Uterus (tissue), 4 donors: ENCODE measurements at places on chromosomes 16 and 17. TPM values are rescaled to one million over a fixed set of nuclear protein-coding genes. Genes with fewer than 3 reads are reported as not detected.

TIMP2 gene
- 119 TPM for total RNA-seq

TERB1 gene
- total RNA-seq = 0.83 TPM

CCL16 gene
- total RNA-seq = not detected

PPY gene
- not detected for total RNA-seq

- no peak for DNase-seq
- peaks cover 5% of the 10 kb centered on the region for H3K4me1 ChIP-seq
- H3K36me3 ChIP-seq = no peaks in the 10 kb centered on the region
- H3K27me3 ChIP-seq = no peaks in the 10 kb centered on the region
These were observed 771 bp downstream of the MSRB1 start for GRCh38 chr16:1942047-1942809.

DNA sequence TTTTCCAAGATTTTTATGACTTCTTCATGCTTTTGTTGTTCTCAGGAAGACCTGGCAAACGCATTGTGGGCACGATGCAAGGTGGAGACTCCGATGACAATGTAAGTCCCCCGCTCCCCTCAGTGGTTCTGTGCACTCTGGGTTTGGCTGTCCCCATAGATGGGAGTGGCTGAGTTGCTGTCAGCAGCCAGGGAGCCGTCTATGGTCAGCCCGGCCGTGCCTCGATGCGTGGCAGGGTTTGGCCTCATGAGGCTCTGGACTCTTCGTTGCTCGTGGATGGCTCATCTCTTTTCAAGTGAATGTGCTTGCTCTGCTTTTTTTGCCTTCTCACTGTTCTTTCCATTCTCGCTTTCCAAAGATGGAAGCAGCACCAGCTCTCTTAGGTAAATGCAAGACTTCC is 31.9 kb downstream of the CLUAP1 start:
- no peaks in the 10 kb centered on the region for H3K36me3 ChIP-seq
- no peaks in the 10 kb centered on the region for H3K27me3 ChIP-seq
- no peaks in the 10 kb centered on the region for H3K4me1 ChIP-seq
- H3K27ac ChIP-seq = no peak overlapping the region

DNA sequence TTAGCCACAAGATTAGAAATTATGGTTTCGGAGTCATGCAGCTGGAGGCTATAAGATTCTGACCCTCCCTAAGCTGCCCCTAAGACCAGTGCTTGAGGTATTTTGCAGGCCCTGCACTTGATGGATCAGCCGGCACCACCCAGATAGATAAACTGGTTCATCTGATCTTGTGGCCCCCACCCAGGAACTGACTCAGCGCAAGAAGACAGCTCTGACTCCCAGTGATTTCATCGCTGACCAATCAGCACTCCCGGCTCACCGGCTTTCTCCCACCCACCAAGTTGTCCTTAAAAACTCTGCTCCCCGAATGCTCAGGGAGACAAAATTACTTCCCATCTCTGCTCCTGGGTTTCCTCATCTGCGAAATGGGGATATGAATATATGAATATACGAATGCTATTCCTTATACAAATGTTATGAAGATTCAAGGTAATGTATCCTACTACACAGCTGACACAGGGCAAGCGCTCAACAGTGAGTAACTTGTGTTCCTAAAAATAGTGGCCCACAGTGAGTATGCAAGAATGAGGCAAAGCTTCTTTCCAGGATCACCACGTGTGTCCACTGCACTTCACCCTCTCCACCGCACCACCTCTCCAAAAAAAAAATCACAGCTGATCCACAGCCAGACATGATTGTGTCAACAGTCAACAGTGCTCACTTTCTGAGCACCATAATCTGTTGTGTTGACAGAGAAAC is 33.3 kb upstream of the C16orf82 start:
- no peaks in the 10 kb centered on the region for H3K4me1 ChIP-seq
- DNase-seq = no peak
- H3K36me3 ChIP-seq = no peaks in the 10 kb centered on the region
- H3K4me3 ChIP-seq = no peak overlapping the region
- no peak overlapping the region for H3K27ac ChIP-seq

GRCh38 chr17:81950501-81950900 is 3.5 kb upstream of the MYADML2 start:
- no peaks in the 10 kb centered on the region for H3K36me3 ChIP-seq
- H3K4me1 ChIP-seq = no peaks in the 10 kb centered on the region
- no peak overlapping the region for H3K4me3 ChIP-seq
- H3K27ac ChIP-seq = no peak overlapping the region
- no peaks in the 10 kb centered on the region for H3K27me3 ChIP-seq

GRCh38 chr17:57441270-57441600 is 184.9 kb downstream of the MSI2 start:
- H3K36me3 ChIP-seq = no peaks in the 10 kb centered on the region
- peaks cover 4% of the 10 kb centered on the region for H3K4me1 ChIP-seq
- no peak overlapping the region for H3K4me3 ChIP-seq
- no peaks in the 10 kb centered on the region for H3K27me3 ChIP-seq
- no peak for DNase-seq
- no peak overlapping the region for H3K27ac ChIP-seq

GRCh38 chr16:88907768-88908167 is 41.3 kb upstream of the PABPN1L start:
- DNase-seq = no peak
- H3K27ac ChIP-seq = no peak overlapping the region
- no peaks in the 10 kb centered on the region for H3K27me3 ChIP-seq
- no peaks in the 10 kb centered on the region for H3K4me1 ChIP-seq
- no peaks in the 10 kb centered on the region for H3K36me3 ChIP-seq

GRCh38 chr16:73204359-73205152 is 156.6 kb upstream of the ZFHX3 start:
- no peak overlapping the region for H3K4me3 ChIP-seq
- no peak for DNase-seq
- no peaks in the 10 kb centered on the region for H3K4me1 ChIP-seq
- H3K27me3 ChIP-seq = no peaks in the 10 kb centered on the region

DNA sequence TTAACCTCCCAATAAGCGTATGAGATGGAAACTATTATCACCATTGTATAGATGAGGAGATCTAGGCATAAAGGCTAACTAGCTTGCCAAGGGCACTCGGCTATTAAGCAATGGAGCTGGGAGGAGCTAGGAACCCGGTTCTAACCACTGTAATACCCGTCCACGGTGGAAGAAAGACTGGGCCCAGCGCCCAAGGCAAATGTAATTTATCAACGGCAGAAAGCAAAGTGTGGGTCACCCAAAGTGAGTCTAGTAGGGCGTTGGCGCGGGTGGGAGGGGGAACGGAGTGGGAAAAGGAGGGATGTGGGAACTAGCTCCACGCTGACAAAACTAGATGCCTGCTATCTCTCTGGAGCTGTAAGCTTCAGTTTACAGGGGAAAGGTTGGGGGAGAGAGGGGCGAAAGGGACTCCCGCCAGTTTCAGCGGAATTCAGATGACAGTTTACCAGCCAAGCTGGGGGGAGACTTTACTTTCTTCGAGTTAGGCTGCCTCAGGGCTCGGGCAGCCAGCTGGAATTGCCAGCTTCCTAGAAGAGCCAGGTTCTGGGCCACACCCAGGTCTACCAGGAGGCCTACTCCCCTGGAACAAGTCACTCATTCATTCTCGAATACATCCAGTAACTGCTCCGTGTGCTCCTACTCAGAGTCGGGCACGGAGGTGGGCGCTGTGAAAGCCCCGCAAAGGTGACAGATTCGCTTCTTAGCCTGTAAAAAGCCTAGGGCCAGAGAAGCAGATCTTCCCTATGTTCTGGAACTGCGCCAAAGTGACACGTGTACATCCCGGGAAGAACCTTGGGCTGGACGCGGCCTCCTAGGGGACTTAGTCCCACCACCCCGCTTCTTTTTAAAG is 837 bp downstream of the LRRC59 start:
- H3K27me3 ChIP-seq = no peaks in the 10 kb centered on the region
- DNase-seq = peak; percentile 42
- peak overlapping the region; percentile 93 for H3K4me3 ChIP-seq
- peak overlapping the region; percentile 82 for H3K27ac ChIP-seq

GRCh38 chr16:15574614-15574948 is 68.4 kb downstream of the MARF1 start:
- no peaks in the 10 kb centered on the region for H3K36me3 ChIP-seq

DNA sequence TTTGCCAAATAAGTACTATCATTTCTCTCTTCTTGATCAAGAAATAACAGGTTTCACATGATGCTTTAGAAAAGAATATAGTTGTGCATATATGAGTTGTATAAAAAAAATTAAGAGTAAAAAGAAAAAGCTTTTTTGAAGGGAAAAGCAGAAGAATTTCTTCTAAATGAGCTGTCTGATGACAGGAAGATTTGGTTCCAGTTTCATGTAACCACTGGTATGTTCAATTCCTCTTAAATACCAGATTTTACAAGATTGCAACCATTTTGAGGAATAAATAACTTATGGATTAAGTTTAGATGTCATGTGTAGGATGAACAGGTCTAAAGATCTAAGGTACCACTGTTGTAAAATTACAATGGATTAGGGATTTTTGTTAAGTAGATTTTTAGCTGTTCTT is 45.0 kb downstream of the VMP1 start:
- H3K27me3 ChIP-seq = no peaks in the 10 kb centered on the region
- no peaks in the 10 kb centered on the region for H3K36me3 ChIP-seq
- no peaks in the 10 kb centered on the region for H3K4me1 ChIP-seq
- no peak overlapping the region for H3K4me3 ChIP-seq

DNA sequence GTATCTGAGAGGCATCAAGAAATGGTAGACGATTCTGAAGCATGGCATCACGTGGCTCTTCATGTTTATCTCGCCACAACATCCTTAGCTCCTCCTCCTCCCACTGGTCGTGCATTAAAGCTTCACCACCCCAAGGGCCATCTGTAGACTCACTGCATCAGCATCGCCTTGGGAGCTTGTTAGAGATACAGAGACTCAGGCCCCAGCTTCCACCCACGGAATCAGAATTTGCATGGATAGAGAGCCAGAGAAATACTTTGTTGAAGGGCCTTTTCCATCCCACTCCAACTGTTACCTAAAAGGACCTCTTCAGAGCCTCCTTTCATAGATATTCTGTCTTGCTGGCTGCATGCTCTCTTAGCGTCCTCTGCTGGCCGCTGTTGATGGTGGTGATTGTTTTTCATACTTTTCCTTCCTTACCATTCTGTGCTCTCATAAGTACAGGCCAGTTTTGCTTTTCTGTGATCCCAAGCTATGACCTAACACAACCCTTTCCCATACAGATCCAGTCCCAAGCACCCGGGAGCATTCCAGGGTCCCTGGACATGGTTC is 1049.4 kb upstream of the EEF2KMT start:
- no peaks in the 10 kb centered on the region for H3K36me3 ChIP-seq
- H3K4me1 ChIP-seq = no peaks in the 10 kb centered on the region
- H3K27ac ChIP-seq = no peak overlapping the region
- no peak for DNase-seq
- H3K4me3 ChIP-seq = no peak overlapping the region
- H3K27me3 ChIP-seq = no peaks in the 10 kb centered on the region

GRCh38 chr16:58684001-58684353 is 593 bp downstream of the SLC38A7 start:
- H3K4me3 ChIP-seq = peak overlapping the region; percentile 87
- no peaks in the 10 kb centered on the region for H3K27me3 ChIP-seq
- peaks cover 9% of the 10 kb centered on the region for H3K4me1 ChIP-seq
- DNase-seq = no peak
- H3K27ac ChIP-seq = peak overlapping the region; percentile 60
- H3K36me3 ChIP-seq = no peaks in the 10 kb centered on the region

DNA sequence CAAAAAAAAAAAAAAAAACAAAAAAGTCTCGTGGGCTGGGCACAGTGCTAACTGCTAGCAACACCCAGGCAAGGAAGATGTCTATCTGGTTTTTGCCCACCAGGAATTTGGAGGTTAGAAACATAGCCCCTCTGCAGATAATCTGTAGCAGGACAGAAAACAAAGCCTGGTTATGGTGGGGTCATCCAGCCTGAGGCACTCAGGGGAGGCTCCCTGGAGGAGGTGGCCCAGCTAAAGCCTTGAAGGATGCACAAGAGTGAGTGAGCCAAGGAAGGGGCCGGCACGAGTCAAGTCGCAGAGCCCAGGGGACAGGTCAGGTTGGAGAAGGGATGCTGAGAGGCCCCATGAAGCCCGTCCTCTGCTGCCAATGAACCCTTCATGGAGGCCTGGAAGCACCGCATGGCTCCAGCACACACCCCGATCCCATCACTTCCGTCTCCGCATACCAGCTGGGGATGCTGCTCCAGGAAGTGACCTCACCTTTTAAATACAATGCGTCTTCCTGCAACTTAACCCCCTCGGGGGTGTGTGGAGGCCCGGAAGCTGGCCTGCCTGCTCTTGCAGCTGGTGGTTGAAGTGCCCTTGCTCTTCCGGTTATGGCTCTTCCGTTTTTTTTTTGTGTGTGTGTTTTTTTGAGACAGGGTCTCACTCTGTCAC is 86.5 kb downstream of the ENGASE start:
- H3K27me3 ChIP-seq = no peaks in the 10 kb centered on the region
- H3K36me3 ChIP-seq = no peaks in the 10 kb centered on the region
- no peak overlapping the region for H3K27ac ChIP-seq
- H3K4me1 ChIP-seq = no peaks in the 10 kb centered on the region

GRCh38 chr17:78225088-78225865 is 6.2 kb upstream of the TMEM235 start:
- no peaks in the 10 kb centered on the region for H3K27me3 ChIP-seq
- no peak overlapping the region for H3K4me3 ChIP-seq
- no peak for DNase-seq
